ENCODE measurements at places on chromosomes 16 and 17.

- no peak for DNase-seq
These were observed 60.2 kb upstream of the ARHGAP44 start for GRCh38 chr17:12729086-12729485.

DNA sequence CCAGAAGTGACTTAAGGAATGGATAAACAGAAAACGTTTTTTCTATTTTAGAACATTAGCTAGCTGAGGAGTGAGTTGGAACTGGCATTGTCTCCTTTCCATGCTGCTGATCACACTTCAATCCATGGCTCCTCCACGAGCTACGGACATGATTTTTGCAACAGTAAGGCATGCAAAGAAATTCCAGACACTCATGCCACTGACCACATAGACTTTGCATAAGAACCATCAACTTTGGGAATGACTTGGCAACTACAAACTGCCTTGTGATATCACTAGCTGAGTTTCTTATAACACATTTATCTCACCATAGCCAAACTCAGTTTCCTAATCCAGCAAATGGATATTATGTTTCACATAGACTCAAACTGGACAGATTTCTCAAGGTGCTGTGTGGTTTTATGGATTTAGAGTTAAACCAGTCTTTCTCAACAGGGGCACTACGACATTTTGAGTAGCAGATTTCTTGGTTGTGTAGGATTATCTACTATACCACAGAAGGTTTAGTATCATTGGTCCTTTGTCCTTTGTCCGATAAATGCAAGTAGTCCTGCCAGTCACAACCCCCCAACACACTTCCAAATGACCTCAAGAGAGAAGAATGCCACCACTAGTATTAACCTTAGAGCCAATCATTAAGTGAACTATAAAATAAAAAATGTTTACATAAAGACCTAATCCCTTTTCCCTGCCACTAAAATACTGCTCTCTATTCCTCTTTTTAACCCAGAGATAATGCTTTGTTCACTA, 48.3 kb upstream of the C17orf78 start:
- DNase-seq = no peak

- peak; percentile 61 for DNase-seq
These were observed 5.3 kb upstream of the ZNF689 start for GRCh38 chr16:30615358-30616091.

- no peak for DNase-seq
These were observed 164.3 kb downstream of the ABCC12 start for GRCh38 chr16:47991491-47991890.

- no peak for DNase-seq
These were observed 1.0 kb upstream of the B9D1 start for GRCh38 chr17:19363460-19364035.

- DNase-seq = no peak
These were observed 479.8 kb upstream of the GOT2 start for GRCh38 chr16:59213952-59214351.

DNA sequence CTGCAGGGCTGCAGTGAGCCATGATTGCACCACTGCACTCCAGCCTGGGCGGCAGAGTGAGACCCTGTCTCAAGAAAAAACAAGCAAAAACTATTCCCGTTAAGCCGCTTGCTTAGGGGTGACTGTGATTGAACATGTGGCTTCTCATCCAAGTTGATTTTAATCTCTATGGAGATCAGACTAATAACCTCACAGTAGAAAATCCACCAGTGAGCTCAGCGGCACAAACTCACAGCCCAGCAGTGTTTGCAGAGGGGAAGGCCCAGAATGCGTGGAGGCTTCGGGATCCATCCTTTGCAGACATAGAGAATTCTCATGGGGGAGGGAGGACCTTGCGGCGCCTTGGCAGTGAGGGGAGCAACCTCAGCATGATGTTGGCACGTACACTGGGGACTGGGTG, 7.4 kb downstream of the BANP start:
- DNase-seq = no peak

DNA sequence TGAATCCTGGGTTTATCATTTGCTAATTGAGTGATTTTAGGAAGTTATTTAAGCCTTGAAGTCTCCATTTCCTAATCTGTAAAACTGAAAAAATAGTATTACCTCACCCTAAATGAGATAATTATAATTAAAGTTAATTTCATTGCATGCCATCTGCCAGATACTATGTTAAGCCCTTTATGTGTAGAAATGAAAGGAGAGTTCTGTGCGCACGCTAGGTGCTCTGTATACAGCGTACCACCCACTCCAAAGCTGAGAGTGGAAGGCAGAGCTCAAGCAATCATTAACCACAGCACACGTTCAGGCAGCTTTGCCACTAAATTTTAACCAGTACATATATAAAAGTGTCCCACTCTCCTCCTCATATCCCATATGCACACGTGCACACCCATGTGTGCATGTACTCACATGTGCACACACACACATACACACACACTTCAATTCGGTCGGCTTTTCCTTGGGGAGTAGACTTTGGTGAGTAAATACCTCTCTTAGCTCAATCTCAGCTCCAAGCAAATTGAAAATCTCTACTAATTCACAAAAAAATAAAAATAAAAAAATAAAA, 204.8 kb downstream of the GRIN2A start:
- no peak for DNase-seq

DNA sequence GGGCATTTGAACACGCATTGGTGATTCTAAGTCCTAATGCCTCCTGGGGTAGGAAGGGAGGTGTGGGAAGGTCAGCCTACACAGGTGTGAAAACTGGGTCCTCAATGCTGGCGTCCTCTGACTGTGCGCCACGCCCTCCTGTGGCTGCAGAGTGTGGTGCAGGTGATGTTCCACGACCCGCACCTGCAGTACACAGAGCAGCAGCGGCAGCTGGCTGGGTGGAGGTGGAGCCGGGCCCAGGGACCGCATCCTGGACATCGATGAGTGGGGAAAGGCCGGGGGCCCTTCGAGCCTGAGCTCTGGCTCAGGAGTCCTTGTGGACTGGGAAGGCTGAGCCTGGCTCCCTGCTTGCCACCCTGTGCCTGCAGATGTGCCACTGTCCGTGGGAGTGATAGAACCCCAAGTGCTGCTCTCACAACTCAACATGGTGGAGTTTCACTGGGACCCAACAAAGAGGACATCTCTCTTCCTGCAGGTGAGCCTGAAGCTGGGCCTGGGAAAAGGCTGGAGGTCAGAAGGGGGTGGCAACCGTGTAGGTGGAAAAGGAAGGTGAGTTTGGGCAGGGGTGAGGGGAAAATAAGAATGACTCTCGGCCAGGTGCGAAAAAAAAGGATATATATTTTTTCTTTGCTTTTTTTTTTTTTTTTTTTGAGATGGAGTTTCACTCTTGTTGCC, 14.0 kb upstream of the STAC2 start:
- DNase-seq = peak; percentile 65

DNA sequence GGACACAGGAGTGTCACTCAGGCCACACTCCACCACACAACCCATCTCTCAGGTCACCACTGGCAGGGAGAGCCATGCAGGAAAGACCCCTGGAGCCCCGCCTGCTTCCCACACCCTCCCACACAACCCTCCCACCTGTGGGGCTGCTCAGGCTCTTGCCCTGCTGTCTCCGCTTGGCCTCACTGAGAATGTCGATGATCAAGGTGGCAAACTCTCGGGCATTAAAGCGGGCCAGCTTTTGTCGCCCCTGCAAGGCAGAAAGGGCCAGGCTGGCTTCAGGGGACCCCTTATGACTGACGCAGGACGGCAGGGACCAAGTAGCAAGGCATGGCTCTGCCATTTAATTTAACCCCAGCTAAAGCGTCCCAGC, 8.5 kb downstream of the TP53I13 start:
- no peak for DNase-seq

- no peak for DNase-seq
These were observed 45.7 kb downstream of the TMEM186 start for GRCh38 chr16:8751481-8752311.

DNA sequence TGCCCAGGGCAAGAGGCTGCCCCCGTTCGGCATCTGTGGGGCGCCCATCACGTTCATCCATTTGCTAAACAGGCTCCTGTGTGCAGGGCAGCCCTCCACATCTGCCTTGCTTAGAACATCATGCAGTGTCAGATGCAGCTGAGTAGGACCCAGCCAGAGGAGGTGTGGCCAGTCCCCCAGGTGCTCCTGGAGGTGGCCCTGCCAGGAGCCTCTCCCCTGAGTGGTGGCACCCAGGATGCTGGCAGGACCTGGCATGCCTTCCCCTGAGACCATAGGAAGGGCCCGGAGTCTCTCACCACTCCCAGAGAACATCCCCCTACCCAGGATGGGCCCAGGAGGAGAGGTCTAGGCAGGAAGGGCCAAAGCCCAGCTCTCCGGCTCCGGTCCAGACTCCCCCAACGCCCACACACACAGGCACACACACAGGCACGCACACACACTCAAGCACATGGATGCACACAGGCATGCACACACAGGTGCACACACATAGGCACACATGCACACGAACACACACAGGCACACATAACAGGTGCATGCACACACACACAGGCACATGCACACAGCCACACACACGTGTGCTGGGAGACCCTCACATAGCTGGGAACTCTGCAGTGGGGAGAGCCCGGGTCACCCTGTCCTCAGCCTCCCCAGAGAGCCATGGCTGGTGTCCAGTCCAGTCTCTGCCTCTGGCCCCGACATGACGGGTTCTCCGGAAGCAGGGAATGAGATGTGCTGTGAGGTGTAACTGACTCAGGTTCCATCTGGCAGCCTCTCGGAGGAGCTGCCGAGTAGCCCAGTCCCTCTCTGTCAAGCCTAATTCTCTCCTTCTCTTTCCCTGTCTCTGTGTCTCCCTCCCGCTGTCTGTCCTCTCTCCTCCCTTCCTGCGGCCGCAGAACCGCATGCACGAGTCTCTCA, 74.6 kb downstream of the AMFR start:
- no peak for DNase-seq

DNA sequence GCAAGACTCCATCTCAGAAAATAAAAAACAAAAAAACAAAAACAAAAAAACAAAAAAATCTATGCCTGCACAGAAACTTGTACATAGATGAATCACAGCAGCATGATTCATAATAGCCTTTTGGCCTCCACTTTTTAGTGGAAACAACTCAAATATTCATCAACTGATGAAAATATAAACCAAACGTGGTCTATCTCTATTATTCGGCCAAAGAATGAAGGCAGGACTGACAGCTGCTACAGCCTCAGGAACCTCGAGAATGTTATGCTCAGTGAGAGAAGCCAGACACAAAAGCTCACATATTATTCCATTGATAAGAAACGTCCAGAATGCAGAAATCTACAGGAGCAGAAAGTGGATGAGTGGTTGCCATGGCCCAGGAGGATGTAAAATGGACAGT, 19.8 kb downstream of the PPL start:
- no peak for DNase-seq

DNA sequence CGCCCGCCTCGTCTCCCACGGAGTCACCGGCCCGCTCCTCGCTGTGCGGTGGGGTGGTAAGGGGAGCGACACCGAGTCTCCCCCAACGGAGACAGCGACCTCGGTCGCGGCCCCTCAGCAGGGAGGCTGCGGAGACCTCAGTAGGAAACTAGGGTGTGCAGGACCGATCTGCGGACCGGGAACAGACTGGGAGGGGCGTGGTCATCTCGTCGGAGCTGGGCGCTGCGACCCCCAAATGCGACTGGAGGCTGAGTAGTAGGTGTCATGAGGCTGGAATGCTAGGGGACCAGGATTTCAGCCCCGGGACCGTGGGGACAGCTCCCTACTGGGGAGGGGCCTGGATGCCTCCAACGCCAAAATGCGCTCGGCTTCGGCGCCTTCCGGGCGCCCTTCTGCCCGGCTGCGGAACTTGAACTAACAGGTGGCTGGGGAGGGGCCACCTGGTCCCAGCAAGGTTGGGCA, 1.3 kb downstream of the CACNG4 start:
- DNase-seq = no peak

DNA sequence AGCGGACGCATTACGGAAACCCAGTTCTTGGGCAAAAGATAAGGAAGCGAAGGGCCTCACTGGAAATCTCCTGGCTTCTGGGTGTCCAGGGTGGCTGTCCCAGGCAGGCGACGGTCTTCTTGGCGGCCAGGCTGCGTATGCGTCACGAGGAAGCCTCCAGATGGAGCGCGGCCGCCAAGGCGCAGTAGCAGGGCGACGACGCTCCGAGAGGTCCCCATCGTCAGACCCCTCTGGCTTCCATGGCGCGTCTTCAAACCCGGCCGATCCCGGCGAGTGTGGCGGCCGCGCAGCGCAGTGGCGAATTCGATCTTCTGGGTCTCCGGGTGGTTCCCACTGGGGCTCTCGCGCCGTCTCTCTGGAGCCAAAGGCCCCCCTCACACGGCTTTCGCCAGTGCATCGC, 13.8 kb upstream of the ANKRD40CL start:
- no peak for DNase-seq

- no peak for DNase-seq
These were observed 8.2 kb upstream of the STH start for GRCh38 chr17:45990886-45991285.

DNA sequence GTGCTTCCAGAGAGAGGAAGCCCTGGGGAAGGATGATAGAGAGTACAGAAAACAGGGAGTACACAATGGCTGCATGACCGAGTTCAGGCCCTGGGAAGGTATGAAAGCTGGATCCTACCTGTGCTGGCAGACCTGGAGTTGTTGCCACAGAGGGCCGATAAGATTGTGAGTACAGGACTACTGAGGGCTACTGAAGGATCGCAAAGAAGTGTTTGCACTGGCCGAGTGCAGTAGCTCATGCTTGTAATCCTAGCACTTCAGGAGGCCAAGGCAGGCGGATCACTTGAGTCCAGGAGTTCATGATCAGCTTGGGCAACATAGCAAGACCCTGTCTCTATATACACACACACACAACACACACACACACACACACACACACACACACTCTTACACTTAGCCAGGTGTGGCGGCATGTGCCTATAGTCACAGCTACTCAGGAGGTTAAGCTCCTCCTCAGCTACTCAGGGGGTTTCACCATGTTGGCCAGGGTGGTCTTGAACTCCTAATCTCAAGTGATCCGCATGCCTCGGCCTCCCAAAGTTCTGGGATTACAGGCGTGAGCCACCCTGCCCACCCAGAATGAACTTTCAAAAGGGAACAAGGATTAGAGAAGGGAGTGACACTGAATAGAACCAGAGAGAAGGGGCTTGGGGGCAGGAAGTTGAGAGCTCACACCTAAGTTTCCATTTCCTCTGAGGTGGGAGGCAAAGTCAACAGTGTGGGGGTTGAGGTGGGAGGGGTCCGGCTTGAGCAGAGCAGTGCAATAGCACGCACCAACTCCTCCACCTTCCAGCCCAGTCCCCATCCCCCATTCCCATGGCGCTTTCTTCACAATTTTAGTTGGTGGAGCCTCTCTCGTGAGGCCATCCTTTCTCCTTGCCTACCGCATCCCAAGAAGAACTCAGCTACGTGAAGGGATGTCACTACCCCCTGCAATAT, 7.5 kb downstream of the SCIMP start:
- DNase-seq = peak; percentile 68

DNA sequence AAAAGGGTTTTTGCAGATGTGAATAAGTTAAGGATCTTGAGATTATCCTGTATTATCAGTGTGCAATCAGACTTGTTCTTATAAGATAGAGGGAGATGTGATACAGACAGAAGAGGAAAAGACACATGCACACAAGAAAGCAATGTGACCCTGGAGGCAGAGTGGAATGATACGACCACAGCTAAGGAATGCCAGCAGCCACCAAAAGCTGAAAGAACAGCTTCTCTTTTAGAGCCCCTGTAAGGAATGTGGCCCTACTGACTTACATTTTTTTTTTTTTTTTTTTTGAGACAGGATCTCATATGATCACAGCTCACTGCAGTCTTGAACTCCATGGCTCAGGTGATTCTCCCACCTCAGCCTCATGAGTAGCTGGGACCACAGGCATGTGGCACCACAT, 62.3 kb upstream of the CNTNAP4 start:
- DNase-seq = no peak

- DNase-seq = no peak
These were observed 94.2 kb downstream of the C16orf78 start for GRCh38 chr16:49467540-49468372.

- no peak for DNase-seq
These were observed 24.0 kb downstream of the ADGRG5 start for GRCh38 chr16:57566436-57566835.

GRCh38 chr16:69554495-69554894, 11.3 kb upstream of the NFAT5 start:
- no peak for DNase-seq

All from CD8-positive, alpha-beta memory T cell (primary cell).